Stimulated activated CD4-positive, alpha-beta T cell treated with anti-CD3 and anti-CD28 coated beads, Interleukin-4, amount 100 ng/mL, for 48 hours (primary cell): ENCODE measurements at places on chromosomes 1 and 21.

GRCh38 chr1:232667094-232667777 lies 37.3 kb upstream of the SIPA1L2 start:
- no peak for DNase-seq

GRCh38 chr1:96845464-96845863 lies 123.9 kb downstream of the PTBP2 start:
- peak; percentile 4 for DNase-seq

DNA sequence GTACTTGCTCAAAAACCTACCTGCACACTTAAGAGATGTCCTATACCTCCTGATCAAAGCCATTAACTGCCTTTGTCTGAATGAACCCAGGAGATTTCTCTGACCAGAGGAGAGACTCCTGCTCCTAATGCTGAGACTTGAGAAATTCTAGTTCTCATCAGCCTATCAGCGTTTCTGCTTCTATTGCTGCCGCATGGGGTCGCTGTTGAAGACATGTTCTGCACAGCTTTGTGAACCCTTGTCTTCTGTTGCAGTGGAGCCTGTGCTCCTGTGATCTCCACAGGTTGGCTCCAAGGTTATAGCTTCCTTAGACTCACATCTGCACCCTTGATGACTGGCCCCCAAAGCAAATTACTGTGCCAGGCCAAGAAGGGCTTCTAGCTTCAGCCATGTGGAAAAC lies 40.2 kb downstream of the EDN2 start:
- no peak for DNase-seq

- DNase-seq = no peak
Measured at GRCh38 chr21:25910809-25911208, 176.0 kb downstream of the GABPA start.

DNA sequence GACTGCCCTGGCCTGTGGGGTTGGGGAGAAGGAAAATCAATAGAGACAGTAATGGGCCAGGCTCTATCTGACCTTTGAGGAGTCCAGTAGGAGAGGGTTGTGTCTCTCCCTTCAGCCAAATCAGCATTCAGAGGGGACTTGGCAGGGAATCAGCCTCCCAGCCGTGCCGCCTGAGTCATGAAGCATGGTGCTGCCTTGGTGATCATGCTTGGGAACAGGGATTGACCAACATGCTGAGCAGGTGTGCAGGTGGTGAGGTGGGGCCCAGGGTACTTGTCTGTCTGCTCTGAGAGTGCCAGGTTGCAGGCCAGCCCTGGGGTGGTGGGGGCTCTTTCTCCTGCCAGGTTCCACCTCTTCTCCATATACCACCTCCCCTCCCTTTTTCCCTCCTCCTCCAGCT lies 58.9 kb upstream of the TLR5 start:
- no peak for DNase-seq

DNA sequence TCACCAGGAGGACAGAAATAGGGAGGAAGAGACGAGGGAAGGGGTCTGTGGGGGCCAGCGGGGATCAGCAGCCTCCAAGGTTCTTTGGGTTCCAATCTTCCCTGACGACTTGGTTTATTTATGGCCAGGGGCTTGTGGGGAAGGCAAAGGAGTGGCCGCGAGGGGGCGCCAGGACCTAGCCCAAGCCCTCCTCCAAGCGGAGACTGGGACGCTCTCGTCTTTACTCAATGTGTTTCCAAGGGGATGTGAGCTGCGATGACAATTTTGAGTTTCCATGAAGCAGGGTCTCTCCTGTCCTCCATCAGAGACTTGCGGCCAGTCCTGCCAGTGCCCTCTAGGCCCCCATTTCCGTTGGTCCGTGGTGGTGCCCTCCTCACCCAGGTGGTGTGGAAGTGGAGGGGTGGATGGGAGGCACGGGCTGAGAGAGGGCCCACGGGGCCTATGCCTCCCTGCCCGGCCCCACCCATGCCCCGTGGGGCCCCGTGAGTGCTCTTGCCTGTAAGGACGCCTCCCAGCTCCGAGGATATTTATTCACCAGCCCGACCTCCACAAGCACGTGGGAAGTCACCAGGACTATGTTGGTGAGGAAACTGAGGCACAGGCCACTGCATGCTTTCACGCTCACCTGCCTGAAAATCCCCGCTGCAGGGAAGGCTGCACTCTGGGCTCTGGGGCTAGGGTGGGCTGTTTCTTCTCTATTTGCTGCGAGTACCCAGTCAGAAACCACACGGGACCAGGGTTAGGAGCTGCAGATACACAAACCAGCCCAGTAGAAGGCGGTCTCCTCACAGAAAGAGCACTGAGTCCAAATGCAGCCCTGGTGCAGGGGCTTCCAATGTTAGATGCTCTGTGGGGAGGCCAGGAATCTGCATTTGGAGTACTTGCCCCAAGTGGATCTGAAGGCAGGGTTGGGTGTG lies 26.5 kb downstream of the DMRTB1 start:
- DNase-seq = peak; percentile 74

- DNase-seq = no peak
Measured at GRCh38 chr1:197683895-197684553, 91.3 kb downstream of the DENND1B start.

GRCh38 chr1:155978973-155979429 lies 654 bp upstream of the ARHGEF2 start:
- no peak for DNase-seq

DNA sequence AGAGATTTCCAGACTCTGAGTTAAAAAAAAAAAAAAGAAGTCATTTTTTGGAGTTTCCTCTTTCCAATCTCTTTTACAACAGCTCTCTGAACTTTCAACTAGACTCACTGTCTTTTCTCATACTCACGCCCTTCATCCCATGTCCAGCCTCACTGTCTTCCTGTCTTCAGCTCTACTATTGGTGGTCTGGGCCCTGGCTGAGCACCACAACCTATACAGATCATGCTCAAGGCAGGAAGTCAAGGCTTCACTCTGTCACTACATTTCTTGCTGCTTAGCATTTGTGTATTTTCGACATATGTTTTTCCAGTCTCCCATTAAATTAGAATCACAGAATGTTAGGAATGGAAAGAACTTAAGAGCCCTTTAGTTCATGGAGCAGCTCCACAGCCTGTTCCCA lies 106.4 kb upstream of the PPP2R5A start:
- no peak for DNase-seq

GRCh38 chr1:27934818-27935549 lies at the start of gene SMPDL3B:
Gene SMPDL3B (plus strand): TSS chr1:27935000. CDS start chr1:27935184, 184 bp downstream.
- no peak for DNase-seq

- DNase-seq = no peak
Measured at GRCh38 chr1:226211181-226211821, 12.2 kb upstream of the MIXL1 start.

DNA sequence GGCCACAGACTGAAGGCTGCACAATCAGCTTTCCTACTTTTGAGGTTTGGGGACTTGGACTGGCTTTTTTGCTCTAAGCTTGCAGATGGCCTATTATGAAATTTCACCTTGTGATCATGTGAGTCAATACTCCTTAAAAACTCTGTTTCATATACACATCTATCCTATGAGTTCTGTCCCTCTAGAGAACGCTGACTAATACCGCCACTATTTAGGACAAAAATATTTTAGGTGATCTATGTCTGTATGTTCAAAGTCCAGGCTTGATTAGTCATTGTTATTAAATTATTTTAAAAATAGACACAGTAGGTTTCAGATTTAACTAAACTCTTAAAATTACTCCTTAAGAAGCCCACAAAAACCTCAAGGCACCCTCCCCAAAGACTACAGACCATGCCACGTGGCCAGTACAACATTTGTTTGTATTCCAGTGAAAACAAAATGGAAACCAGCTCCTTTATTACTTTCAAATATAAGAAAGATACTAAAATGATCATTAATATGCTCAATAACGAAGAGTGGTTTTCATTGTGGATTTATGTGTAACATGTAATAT lies 63.1 kb downstream of the TMPRSS15 start:
- DNase-seq = no peak

DNA sequence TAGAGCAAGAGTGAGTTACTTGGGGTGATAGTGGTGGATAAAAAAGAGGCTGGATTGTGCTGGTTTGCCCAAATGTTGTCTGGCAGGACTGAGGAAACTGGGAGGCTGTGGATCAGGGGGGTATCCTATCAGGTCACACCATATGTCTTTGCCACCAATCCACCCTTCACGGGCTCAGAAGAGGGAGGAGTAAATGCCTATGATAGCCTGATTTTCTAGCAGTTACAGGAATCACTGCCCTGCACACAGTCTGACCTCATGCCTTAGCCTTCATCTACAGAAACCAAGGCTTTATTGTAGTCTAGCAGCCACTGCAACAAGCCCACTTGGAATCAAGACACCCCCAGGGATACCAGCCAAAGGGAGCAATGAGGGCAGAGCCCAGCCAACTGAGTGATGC lies 51.8 kb downstream of the ATP1A1 start:
- DNase-seq = no peak

DNA sequence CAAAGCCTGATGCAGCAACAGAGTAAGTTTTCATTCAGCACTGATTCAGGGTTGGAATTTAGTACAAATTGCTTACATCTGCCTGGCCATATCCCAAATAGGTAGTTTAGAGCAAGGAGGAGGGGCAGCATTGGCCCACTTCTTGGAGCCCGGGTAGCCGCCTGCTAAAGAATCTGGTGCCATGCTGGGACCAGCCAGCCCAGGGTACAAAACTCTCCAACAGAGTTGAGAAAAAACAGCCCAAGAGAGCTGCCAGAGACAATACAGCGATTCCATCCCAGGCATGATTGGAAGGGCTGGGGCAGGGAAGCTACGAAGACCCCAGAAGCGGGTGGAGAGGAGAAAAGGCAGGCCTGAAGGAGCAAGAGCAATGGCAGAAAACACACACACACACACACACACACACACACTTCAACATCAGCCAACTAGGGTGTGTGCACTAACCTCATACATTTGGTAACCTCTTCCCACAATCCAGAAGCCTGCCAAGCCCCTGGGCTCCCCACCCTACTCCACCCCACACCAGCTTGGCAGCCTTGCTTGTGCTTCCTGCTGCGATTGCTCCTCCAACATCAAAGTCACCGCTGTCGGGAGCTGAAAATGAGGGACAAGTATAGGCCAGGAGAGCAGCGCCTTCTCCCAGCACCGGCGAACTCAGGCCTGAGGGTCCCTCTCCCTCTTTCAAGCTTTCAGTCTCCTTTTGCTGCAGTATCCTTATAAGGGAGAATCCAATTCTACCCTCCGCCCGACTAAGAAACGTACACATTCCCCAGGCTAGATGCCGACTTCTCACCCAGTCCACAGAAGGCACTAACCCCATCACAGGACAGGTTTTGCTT lies 1.2 kb downstream of the PIK3C2B start:
- no peak for DNase-seq

DNA sequence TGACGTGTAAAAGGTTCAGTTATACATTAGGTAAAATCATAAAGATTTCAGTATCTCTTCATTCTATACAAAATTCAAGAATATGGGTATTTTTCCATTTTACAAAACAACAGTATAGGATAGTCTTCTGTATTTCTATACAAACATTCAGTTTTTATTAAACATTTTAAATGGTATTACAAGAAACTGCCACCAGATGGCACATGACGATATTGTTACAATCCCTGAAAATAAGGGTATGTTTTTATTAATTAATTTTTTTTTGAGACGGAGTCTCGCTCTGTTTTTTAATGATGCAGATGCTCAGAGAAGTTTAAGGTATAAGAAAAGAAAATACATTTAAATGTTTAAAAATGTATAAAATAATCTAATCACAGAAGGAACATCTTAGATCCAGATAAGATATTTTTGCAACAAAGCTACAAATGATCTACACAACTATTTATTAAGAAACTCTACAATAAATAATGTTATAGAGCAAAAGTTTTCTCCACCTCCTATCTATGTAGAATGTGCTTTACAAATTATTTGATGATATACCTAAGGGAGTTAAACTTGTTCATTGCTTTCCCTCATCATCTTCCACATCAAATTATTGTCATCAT lies 23.5 kb upstream of the RSBN1 start:
- no peak for DNase-seq

DNA sequence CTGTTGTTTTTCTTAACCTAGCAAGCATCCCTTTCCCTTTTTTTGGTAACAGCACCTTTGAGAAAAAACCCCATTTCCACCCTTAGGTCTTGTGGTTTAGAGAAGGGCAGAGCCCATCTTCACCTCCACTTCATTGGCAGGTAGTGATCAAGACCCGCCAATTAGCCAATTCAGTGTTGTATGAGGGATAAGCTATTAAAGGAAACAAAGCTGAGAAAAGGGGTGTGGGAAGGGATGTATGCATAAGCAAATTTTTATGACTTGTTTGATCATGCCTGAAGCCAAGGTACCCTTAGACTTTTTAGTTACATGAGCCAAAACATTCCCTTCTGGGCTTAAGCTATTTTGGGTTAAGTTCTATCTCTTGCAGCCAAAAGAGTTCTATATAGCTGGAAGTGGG lies 3.6 kb upstream of the ZNF697 start:
- no peak for DNase-seq

GRCh38 chr1:65904681-65905083 lies 112.0 kb downstream of the PDE4B start:
- no peak for DNase-seq

DNA sequence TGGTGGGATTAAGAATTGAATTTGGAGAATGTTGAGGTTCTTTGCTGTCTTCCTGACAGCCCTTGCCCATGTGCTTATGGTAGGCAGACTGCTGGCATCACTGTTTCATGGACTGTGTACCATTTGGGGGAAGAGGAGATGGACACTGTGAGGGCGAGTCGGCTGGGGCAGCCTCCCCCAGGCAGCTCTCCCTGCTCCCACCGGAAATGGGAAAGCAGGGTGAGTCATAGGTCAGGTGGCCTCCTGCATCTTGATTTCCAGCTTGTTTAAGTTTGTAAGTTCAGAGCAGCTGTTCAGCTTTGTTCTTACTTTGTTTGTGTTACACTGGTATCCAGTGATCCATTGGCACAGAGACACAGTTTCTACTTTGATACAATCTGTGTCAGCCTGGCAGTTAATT lies 87.2 kb upstream of the CNIH3 start:
- DNase-seq = no peak

DNA sequence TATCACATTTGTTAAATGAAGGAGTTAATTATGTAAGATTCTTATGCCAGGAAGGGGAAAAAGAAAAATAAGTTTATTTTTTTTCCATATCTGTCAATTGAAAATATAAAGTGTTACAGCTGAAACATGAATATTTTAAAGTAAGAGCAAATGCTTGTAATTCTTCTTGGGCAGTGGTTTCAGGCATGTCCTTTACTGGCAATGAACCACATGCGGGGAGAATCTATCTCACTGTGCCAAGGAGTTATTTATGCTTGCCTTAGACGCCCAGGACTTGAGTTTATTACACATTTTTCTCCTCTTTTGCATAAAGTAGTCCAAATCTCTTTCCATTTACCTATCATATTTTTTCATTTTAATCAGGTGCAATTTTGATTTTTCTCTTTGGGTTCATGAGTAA lies 207.8 kb upstream of the NRIP1 start:
- DNase-seq = no peak
